ENCODE measurements at places on chromosomes 6 and 20.

- peak; percentile 38 for DNase-seq
Measured at GRCh38 chr6:89997456-89998445, 103.5 kb downstream of the GJA10 start.

- DNase-seq: peak; percentile 74
Measured at GRCh38 chr20:62695448-62696414, 12.9 kb upstream of the NTSR1 start.

GRCh38 chr20:36116807-36117441, 37.6 kb upstream of the EPB41L1 start:
- peak; percentile 78 for DNase-seq

GRCh38 chr20:54766483-54766882, 291.1 kb downstream of the DOK5 start:
- no peak for DNase-seq

GRCh38 chr20:4159765-4160490, 144.6 kb upstream of the RNF24 start:
- DNase-seq: no peak

DNA sequence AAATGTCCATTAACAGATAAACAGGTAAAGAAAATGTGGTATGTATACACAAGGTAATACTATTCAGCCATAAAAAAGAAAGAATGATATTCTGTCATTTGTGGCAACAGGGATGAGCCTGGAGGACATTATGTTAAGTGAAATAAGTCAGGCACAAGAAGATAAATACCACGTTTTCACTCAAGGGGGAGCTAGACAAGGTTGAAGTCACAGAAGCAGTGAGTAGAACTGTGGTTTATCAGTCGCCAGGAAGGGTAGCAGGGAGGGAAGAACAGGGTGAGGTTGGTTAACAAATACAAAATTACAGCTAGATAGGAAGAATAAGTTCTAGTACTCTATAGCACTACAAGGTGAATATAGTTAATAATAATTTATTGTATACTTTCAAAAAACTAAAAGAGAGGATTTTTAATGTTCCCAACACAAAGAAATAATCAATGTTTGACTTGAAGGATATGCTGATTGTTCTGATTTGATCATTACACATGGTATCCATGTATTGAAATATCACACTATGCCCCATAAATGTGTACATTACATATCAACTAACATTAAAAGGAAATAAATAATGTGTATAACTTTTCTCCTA, 21.1 kb downstream of the RTN4IP1 start:
- DNase-seq: peak; percentile 73

GRCh38 chr20:62678553-62678952, 30.1 kb upstream of the NTSR1 start:
- peak; percentile 78 for DNase-seq

DNA sequence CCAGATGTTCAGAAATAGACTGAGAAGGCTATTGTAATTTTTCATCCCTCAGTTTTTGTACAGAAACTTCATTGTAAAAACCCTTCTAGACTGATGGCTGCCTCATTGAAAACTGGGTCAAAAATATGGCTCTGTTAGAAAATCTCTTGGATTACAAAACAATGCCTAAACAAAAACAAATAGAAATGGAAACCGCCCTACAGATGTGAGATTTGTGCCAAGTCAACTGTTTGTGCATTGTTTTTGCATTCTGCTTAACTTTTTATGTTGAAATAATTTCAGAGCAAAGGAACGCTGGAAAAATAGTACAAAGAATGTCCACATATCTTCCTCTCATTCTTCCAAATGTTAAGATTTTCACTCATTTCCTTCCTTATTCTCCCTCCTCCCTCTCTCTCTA, 425.1 kb downstream of the FOXA2 start:
- DNase-seq: no peak

DNA sequence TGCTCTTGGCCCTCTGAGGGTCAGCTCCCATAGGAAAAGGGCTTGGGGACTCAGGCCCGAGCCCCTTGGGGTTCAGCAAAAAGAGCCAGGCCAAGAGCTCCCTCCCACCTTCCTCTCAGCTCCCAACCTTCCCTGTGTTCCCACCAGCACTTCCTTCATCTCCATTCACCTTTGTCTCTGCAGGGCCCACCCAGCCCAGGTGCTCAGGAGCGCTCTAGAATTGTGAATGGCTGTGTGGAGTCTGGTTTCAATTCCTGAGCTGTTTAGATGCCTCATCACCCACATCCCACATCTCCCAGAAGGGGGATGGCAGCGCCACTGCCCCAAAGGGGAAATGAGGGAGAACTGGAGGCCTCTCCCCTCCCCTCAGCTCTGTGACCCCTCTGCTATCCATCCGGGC, 7.7 kb downstream of the GRM4 start:
- no peak for DNase-seq

Measured in suppressor macrophage treated with lipopolysaccharide for 1 hour (primary cell).